ENCODE measurements at places on chromosomes 2 and 18.

GRCh38 chr2:71071681-71072398, 3.4 kb downstream of the NAGK start:
- peaks cover 57% of the 10 kb centered on the region for H3K4me1 ChIP-seq
- peak overlapping the region; percentile 15 for H3K4me3 ChIP-seq
- peak overlapping the region; percentile 83 for H3K27ac ChIP-seq
- no peaks in the 10 kb centered on the region for H3K27me3 ChIP-seq
- DNase-seq = peak; percentile 48

DNA sequence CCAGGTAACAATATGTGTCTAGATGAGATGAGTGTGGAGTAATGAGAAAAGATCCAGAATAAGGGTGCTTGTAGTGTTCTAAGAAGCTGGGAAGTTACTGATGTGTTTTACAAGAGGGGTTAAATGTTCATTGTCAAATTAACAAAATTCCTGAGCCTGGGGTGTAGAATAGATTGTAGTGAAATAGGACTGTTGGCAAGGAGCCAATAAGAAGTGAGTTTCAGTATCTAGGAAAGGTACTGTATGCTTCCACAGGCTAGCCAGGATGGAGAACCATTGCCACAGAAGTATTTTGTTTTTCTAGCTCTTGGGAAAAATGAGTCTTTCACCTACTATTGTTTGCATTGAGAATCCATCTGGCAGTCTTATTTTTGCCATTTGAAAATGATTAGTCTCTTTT, 10.5 kb downstream of the DOK6 start:
- DNase-seq = no peak
- H3K27me3 ChIP-seq = no peaks in the 10 kb centered on the region
- H3K27ac ChIP-seq = no peak overlapping the region
- no peak overlapping the region for H3K4me3 ChIP-seq

- no peak overlapping the region for H3K27ac ChIP-seq
- no peak overlapping the region for H3K4me3 ChIP-seq
- H3K36me3 ChIP-seq = no peaks in the 10 kb centered on the region
- no peak for DNase-seq
- H3K4me1 ChIP-seq = no peaks in the 10 kb centered on the region
- no peaks in the 10 kb centered on the region for H3K27me3 ChIP-seq
Observed at GRCh38 chr2:45782986-45783385, 131.5 kb downstream of the PRKCE start.

DNA sequence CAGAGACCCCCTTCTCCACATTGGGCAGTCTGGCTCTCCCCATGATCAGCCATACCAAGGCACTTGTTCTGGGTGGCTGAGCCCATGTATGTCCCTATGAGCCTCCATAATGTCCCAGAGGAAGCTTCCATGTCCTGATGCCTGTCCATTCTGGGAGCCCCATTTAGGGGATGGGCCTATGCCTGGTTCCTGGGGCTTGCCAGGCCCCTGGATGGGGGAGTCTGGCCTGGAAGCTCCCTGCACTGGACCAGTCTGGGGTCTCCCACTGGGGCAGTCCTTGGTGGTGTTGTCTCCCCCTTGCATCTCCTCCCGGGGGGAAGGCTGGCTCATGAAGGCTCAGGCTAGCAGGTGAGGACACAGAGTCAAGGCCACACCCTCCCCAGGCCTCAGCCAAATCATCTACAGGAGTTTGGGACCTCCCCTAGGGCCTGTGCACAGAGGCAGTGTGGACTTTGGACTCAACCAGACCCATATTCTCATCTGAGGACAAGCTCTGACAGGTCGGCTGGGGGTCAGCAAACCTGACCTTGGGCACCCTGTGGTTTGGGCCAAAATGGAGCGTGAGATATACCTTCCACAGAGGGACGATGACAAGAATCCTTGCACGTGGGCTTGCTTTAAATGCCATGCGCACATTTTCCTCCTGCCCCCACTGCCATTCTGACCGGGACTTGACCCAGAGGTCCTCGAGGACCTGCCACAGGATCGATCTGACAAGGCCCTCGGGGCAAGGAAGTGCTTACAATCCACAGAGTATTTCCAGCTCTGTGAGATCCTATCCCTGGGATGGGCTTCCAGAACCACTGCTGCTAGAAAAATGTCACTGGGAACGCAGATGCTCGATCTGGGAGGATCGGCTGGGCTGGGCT, 38.8 kb downstream of the INHBB start:
- H3K27me3 ChIP-seq = no peaks in the 10 kb centered on the region
- H3K4me3 ChIP-seq = no peak overlapping the region
- no peak for DNase-seq
- H3K27ac ChIP-seq = no peak overlapping the region
- H3K4me1 ChIP-seq = no peaks in the 10 kb centered on the region

DNA sequence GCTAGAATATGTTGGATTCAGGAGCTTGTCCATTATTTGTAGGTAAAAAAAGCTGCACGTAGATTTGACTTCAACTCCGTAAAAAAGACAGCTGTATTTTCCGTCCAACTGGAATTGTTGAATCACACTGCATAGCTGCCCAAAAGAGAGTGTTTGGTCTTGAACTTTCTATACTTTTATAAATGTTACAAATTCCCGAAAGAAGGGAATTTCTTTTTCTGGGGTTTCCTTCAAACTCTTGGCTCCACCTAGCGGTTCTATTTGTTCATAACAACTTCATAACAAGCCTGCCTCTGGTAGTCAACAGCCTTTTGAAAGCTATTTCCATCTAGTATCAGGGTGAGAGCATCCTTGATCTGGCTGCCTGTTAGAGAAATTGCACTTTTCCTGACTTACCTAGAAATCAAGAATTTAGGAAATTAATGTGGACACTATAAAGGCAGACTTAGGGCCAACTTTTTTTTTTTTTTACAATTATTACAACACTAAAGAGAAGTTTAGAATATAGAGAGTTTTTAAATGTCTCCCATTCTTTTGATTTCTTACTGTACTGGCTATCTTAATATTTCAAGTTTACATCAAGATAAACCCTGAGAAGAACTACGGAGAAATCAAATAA, 48.1 kb downstream of the TMEM185B start:
- H3K27ac ChIP-seq = peak overlapping the region; percentile 48
- H3K27me3 ChIP-seq = no peaks in the 10 kb centered on the region
- H3K4me1 ChIP-seq = peaks cover 36% of the 10 kb centered on the region
- DNase-seq = no peak
- no peak overlapping the region for H3K4me3 ChIP-seq

- no peak for DNase-seq
- H3K4me3 ChIP-seq = no peak overlapping the region
- no peaks in the 10 kb centered on the region for H3K4me1 ChIP-seq
- H3K36me3 ChIP-seq = no peaks in the 10 kb centered on the region
Observed at GRCh38 chr18:22091341-22091740, 78.0 kb upstream of the GATA6 start.

GRCh38 chr2:14717131-14717530, 84.6 kb downstream of the LRATD1 start:
- H3K4me1 ChIP-seq = no peaks in the 10 kb centered on the region
- no peak for DNase-seq
- no peak overlapping the region for H3K4me3 ChIP-seq

DNA sequence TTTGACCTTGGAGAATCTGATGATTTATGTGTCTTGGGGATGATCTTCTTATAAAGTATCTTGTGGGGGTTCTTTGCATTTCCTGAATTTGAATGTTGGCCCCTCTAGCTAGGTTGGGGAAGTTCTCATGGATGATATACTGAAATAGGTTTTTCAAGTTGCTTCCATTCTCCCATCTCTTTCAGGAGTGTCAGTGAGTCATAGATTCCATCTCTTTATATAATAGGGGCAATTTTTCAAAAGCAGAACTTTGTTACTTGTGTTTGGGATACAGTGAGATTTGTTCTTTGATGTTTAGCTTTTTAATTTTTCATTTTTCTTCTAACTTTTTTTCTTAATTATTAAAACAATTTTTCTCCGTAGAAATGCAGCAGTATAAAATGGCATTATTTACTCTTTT, 19.4 kb downstream of the TMEM87B start:
- no peak for DNase-seq
- H3K27ac ChIP-seq = no peak overlapping the region
- no peak overlapping the region for H3K4me3 ChIP-seq
- H3K36me3 ChIP-seq = peaks cover 29% of the 10 kb centered on the region
- H3K27me3 ChIP-seq = no peaks in the 10 kb centered on the region

DNA sequence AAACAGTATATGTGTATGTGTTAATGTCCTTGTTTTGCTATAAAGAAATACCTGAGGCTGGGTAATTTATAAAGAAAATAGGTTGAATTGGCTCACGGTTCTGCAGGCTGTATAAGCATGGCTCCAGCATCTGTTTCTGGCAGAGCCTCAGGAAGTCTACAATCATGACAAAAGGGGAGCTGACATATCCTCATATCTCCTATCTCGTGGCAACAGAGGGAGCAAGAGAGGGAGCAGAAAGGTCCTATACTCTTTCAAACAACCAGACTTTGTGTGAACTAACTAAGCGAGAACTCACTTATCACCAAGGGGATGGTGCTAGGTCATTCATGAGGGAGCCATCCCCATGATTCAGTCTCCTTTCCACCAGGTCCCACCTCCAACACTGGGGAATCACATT, 13.0 kb downstream of the CALCRL start:
- H3K27me3 ChIP-seq = no peaks in the 10 kb centered on the region
- H3K4me1 ChIP-seq = no peaks in the 10 kb centered on the region
- H3K4me3 ChIP-seq = no peak overlapping the region
- no peak overlapping the region for H3K27ac ChIP-seq
- no peak for DNase-seq
- H3K36me3 ChIP-seq = no peaks in the 10 kb centered on the region

- H3K27me3 ChIP-seq = no peaks in the 10 kb centered on the region
- H3K4me3 ChIP-seq = no peak overlapping the region
- no peaks in the 10 kb centered on the region for H3K36me3 ChIP-seq
- DNase-seq = no peak
- H3K4me1 ChIP-seq = no peaks in the 10 kb centered on the region
Observed at GRCh38 chr2:147689220-147689909, 155.5 kb upstream of the ACVR2A start.

DNA sequence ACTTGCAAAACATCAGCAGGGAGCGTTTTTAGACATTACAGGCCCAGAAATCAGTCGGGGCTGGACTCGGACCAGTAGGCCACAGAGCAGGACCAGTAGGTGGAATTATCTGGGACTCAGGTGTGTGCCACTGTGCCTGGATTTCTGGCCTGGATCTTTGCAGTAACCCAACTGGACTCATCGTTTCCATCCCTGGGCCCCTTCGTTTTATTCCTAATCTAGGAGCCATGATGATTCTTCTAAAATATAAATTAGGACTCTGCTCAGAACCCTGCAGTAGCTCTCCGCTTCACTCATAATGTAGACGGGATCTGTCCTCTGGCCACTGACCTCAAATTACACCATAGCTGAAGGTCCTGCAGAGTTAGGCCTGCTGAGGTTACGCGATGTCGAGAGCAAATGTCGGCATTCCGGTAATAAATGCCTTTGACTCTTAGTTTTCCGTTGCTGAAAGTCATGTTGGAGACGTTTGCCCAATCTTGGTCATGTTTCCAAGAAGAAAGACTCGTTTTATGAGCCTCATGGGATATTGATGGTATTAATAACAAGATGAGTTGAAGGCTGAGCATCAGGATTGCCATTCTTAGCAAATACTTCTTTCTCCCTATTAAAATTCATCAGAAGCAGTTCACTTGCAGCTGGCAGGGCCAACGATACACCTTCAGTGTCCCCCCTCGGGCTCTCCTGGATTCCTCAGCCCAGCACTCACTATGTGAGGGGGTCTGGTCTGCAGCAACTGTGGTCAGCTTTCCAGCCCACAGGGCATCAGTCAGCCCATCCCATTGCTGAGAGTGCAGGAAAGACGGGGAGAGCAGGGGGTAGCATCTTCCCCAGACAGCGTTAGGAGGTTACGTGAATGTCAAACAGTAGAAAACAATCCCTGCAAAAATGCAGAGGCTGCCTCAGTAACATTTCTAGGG, 39.9 kb upstream of the KLF11 start:
- H3K27ac ChIP-seq = no peak overlapping the region
- DNase-seq = no peak
- H3K4me3 ChIP-seq = no peak overlapping the region
- no peaks in the 10 kb centered on the region for H3K36me3 ChIP-seq
- H3K4me1 ChIP-seq = no peaks in the 10 kb centered on the region
- H3K27me3 ChIP-seq = peaks cover 18% of the 10 kb centered on the region

- H3K27ac ChIP-seq = no peak overlapping the region
- DNase-seq = no peak
- peaks cover 22% of the 10 kb centered on the region for H3K4me1 ChIP-seq
- H3K36me3 ChIP-seq = peaks cover 6% of the 10 kb centered on the region
- H3K27me3 ChIP-seq = peaks cover 32% of the 10 kb centered on the region
- H3K4me3 ChIP-seq = no peak overlapping the region
Observed at GRCh38 chr2:238240757-238241711, 1.2 kb upstream of the HES6 start.

GRCh38 chr2:111031546-111032478, 88.9 kb upstream of the BCL2L11 start:
- no peaks in the 10 kb centered on the region for H3K4me1 ChIP-seq
- H3K27me3 ChIP-seq = no peaks in the 10 kb centered on the region
- H3K4me3 ChIP-seq = no peak overlapping the region
- no peak overlapping the region for H3K27ac ChIP-seq
- DNase-seq = no peak

DNA sequence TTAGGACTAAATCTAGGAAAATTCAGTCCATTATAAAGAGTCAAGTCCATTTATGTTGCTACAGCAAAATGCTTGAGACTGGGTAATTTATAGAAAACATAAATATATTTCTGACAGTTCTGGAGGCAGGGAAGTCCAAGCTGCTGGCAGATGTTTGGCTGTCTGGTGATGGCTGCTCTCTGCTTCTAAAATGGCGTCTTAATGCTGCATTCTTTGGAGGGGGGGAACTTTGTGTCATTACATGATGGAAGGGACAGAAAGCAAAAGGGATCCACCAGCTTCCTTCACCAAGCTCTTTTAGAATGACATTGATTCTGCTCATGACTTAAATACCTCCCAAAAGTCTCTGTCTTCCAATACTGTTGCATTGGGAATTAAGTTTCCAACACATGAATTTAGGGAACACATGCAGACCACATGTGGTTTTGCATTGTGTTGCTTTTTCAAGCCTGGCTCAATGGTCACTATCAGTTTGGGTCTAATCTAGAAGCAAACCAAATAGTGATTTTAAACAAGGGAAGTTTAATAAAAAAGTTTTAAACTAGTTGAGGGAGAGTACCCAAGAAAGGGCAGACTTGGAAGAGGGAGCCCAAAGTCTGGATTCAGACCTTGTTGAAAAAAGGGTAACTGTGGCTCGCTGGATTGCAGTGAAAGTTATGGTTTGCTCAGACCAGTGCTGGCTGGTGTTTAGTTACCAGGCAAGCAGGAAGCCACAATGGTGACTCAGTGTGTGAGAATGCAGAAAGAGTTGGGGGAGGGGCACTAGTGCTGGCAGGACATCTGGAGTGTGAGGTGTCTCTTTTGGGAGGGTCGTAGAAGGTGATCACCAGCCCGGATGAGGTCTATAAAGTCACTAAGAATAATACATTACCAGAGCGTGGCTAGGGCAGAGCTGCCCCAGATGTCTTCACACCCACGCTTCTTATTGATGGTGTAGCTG, 30.8 kb downstream of the C18orf54 start:
- no peak overlapping the region for H3K4me3 ChIP-seq
- H3K27me3 ChIP-seq = no peaks in the 10 kb centered on the region
- no peaks in the 10 kb centered on the region for H3K36me3 ChIP-seq
- no peak overlapping the region for H3K27ac ChIP-seq
- H3K4me1 ChIP-seq = no peaks in the 10 kb centered on the region

GRCh38 chr2:24515831-24516230, 24.8 kb downstream of the NCOA1 start:
- peaks cover 13% of the 10 kb centered on the region for H3K4me1 ChIP-seq
- H3K36me3 ChIP-seq = no peaks in the 10 kb centered on the region
- no peak for DNase-seq
- no peak overlapping the region for H3K4me3 ChIP-seq
- H3K27me3 ChIP-seq = no peaks in the 10 kb centered on the region

GRCh38 chr2:241673189-241673663, 13.4 kb downstream of the DTYMK start:
- no peaks in the 10 kb centered on the region for H3K4me1 ChIP-seq
- peaks cover 35% of the 10 kb centered on the region for H3K36me3 ChIP-seq
- no peaks in the 10 kb centered on the region for H3K27me3 ChIP-seq
